ENCODE measurements at places on chromosomes 4 and X.

DNA sequence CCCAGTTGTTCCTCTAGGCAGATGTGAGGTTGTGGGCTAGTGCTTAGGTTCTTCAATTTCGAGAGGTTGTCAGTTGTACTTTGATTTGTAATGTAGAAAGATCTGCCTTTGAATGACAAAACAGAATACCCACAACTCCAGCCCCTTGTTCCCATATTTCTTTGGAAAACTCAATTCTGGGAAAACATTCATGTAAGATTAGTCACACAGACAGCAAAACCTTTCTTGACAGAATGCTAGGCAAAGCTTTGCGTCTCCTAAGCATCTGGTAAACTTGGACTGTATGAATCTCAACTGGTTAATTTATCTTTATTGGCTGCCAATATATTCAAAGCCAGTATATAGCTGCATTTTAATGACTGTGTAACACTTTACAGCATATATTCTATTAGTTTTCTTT lies 34.9 kb downstream of the NOCT start:
- DNase-seq, result no peak

GRCh38 chr4:76513482-76513881 lies 78.5 kb downstream of the SHROOM3 start:
- no peak for DNase-seq

DNA sequence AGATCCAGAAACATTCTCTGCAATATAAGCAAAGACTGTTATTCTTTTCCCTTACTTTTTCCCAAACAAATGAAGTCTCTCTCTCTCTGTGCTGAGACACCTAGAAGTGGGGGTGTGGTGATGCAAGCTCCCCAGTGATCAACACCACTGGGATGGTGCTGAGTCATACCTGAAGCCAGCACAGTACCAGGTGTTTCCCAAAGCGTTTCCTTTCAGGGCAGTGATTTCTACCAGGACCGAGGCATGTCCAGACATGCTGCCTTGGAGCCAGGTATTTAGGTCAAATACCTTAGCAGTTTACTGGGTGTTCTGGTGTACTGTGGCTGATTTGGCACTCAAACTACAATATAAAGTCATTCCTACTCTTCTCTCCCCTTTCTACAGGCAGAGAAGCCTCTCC lies 726.5 kb downstream of the FAM133A start:
- DNase-seq, result no peak

GRCh38 chr4:105620640-105621323 lies 68.4 kb downstream of the ARHGEF38 start:
- no peak for DNase-seq

GRCh38 chr4:45701621-45702020 lies 422.2 kb downstream of the GABRG1 start:
- DNase-seq, result no peak

- DNase-seq, result no peak
Measured at GRCh38 chr4:145988628-145989027, 50.0 kb upstream of the ZNF827 start.

All from stimulated activated CD8-positive, alpha-beta memory T cell treated with anti-CD3 and anti-CD28 coated beads, Interleukin-7, amount 100 ng/mL, for 1 hour (primary cell).